GOT3 (cell line): ENCODE measurements at places on chromosomes 2 and 18.
A peak's percentile ranks its signal among the peaks of the same experiment; 100 is the strongest.

DNA sequence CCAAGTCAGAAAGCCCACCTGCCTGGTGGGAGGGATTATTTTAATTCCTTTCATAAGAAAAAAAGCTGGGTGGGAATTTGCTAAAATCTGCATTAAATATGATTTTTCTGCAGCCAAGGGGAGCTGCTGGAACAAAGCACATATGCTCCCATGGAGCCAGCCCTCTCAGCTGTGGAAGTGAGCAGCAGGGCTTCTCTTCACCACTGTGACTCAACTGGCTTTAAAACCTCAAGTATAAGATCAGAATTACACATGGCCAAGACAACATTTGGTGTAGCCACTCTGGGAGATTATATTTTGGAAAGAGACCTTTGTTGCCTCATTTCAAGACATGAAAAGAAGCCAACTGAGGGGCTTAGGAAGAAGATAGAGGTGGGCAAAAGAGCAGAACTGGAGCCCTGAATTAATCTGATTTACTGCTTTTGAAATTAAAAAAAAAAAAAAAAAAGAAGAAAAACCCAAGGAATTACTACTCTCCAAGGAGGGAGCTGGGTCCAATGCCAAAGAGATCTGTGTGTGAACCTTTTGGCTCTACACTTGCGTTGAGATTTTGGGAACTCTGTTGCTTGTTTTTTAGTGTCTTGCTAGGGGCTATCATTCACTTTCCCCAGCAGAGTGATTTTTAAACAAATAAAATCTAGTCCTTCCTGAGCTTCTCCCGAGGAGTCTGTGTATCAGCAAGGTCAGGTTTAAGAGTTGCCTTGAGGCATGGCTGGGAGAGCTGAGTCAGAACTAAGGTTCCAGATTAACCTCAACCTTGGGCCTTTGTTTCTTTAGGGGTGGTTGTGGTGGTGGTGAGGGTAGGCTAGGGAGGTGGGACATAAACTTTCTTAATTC lies 6.0 kb downstream of the LHCGR start:
- no peak for DNase-seq

- DNase-seq = no peak
Observed at GRCh38 chr2:220504938-220505503, 877.6 kb downstream of the SLC4A3 start.

DNA sequence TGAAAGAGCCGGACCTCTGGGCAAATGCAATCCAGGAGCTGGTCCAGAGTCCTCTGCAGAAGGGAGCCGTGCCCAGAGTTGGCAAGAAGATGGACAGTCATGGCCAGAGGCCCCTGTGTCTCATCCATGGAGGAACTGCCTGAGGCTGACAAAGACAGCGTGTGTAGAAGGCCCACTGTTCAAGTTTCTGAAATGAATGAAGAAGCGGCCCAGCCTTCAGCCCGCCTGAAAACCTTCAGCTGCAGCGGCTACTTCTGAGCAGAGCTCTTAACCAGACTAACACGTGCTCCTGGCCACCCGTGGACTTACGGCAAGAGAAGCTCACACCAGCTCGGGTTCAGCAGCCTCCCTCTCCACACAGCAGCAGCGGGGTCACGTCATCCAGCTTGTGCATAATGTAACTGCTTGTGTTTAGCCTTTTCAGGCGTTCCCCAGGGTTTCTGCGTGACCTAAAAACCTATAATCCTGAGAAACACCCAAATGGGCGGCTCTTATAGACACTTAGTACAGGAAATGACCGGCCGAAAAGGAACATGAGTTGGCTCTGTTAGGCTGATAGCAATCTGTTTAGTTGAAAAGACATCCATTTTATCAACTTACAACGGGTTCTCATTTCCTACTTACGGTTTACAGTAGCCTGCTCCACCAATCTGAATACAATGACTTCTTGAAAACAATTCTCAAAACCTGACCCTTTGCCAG lies at the start of gene FAM124B:
TSS of gene FAM124B (minus strand) at position 467 of the 702 bp plus-strand sequence. CDS start at position 128, 339 bp downstream.
- peak; percentile 27 for DNase-seq

- DNase-seq = no peak
Observed at GRCh38 chr2:46763861-46764260, 151.7 kb downstream of the MCFD2 start.

- DNase-seq = no peak
Observed at GRCh38 chr2:143975216-143975615, 544.7 kb downstream of the ZEB2 start.

GRCh38 chr2:142037744-142038143 lies 93.1 kb downstream of the LRP1B start:
- no peak for DNase-seq

GRCh38 chr2:240182001-240182400 lies 41.5 kb upstream of the OTOS start:
- no peak for DNase-seq

DNA sequence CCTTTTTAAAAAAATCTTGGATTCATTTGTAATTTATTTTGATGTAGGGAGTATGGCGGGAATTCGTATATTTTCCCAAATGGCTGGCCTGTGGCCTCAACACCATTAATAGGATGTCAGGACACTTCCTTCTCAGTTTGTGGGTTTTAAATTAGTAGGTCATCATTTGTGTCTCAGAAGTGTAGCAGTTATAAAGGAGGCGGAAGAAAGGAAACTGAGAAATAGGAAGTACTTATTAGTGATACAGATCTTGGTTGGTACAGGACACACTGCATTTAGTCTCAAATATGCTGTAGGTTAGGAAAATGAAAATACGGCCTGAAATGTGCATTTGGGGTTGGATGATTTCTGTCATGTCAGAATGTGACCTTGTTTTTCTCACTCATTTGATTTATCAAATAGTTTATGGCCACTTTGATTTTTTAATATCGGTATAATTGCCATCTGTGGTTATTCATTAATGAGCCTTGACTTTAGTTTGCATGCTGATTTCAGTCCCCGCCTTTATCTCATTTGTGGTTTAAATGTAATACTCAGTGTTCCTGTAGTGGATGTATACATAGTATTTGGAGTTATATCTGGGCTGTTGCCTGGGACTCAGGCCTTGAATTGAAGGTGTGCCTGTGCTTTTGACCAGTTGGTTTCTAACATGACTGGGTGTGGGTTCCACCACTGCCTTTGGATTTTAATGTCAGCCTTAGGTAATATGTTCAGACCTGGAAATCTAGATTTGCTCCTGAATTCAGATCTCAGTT lies 31.4 kb downstream of the ZCCHC2 start:
- no peak for DNase-seq

DNA sequence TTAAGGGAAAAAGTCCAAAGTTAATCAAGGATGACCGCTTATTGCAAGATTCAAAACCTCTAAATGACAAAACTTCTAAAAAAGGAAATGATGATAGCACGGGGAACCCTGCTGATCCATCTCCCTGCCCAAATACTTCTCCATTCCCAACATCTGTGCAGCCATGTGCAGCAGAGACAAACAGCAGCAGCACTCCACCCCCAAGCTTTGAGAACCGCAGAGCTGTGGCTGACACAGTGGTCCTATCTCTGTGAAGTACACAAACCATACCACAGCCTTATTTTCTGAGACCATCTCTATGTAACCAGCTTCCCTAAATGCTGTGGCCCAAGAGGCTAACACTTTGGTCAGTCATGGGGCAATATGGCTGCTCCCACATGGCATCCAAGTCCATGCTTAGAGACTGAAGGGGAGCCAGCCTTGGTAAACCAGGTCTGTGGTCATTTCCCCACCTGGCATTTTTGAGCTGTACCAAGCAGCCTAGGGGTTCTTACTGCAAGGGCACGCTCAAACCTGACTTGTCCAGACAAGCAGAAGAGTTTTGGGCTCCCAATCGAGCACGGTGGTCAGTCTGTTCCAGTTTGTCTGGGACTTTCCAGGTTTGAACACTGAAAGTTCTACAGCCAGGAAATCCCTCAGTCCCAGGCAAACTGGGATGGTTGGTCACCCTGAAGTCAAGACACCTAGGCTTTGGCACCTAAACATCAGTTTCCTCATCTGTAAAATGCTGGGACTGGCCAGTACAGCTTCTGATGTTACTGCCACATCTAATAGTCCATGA lies 17.1 kb upstream of the NFE2L2 start:
- DNase-seq = no peak

DNA sequence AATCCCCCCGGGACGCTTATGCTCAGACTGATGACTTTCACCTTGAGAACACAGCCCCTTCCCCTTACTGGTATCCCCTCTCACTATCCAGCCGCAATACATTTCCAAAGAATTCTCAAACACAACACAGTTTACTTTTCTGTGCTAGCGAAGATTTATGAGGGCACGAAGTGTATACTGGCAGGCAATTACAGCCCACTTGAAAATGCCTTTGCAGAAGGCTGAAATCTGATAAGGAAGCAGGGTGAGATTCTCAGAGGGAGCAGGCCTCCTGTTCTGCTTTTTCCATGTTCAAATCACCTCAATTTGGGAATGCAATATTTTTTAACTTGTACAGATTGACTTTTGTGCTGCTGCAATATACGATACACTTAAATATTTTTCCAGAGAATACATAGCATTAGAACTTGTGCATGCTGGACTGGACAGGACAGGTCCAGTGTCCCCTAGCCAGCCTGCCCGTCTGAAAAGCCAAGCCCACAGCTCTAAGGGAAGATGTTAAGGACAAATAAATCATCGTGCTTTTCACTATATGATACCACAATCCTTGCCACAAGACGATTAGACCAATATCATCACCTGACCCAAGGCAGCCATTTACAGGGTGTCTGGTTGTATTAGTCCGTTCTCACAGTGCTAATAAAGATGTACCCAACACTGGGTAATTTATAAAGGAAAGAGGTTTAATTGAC lies 262.1 kb downstream of the EPHA4 start:
- no peak for DNase-seq

DNA sequence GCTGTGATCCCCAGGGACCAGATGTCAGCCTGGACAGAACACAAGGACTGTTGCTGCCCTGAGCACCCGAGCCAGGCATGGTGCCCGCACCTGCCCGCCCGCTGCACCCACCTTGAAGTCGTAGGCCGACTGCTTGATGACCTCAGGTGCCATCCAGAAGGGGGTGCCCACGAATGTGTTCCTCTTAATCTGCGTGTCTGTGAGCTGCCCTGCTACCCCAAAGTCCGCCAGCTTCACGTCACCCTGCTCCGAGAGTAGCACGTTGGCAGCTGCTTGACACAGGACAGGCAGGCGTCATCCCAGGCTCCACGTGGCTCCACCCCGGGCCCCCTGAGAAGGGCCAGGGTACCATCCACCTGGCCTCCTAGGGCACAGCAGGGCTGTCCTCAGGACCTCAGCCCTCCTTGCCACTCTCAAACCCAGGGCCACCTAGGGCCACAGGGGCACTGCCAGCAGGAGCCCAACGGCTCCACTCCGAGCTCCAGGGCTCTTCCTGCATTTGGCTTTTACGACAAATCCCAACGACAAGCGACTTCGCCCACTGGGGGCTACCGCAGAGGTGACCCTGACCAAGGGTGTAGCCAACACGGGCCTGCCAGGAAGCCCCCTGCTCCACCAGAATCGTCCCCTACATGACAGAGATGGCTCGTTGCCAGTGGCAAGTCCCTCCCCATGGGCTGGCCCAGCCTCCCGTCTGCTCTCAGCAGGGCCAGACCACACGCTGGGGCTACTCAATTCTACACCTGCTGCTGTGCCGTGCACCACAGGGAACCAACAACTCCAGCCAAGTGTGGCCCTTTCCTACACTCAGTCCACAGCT lies 9.0 kb downstream of the STK25 start:
- DNase-seq = no peak

DNA sequence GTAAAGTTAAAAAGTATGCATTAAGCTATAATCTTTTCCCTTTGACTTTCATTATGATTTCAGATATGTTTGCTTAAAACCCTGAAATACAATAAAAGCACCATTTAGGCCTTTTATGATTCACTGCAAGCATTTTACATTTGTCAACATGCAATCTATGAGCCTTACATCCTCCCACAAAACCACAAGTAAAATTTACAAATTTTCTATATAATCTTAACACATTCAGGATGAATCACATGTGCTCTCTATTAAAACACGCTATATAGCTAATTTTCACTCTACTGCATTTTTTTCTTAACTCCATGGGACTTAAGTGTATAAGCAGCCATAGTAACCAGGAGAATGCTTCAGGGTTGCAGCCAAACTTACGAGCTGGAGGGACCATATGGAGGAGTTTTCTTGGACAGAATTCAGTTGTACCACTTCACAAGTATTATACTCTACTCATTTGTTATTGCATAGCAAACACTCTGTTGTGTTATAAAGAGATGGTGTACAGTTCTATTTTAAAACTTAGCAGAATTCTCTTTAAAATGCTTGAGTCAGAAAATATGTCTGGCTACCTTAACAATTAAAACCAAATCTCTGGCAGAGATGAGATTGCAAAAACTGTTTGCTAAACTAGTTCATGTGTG lies 293.2 kb downstream of the ALK start:
- DNase-seq = no peak

- DNase-seq = no peak
Observed at GRCh38 chr2:46333912-46334311, 36.7 kb downstream of the EPAS1 start.

DNA sequence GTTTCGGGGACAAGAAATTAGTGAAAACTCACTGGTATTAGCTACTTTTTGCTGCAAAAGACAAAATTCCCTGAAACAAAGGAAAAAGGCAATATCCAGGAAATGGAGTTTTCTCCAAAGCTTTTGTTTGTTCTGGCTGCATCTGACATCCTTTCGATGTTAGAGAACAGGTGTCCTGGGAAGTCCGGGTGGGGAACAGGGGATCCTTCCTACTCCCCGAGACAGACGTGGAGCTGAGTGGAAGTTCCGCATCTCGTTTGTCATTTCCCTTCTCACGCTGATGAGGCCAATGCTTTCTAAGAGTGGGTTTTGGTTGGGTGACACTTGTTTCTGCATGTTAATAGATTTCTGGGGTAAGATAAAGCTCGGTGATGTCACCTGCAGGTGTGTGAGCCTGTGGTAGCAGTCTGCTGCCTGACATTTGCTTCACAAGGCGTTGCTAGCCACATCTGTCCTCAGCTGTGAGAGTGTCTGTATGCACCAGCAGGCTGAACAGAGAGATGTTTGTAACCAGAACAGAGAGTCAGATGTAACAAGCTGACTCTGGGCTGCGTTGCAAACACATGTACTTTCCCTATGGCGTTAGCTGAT lies 125.9 kb downstream of the ACOXL start:
- no peak for DNase-seq

- no peak for DNase-seq
Observed at GRCh38 chr2:22855081-22855480, 529.9 kb upstream of the KLHL29 start.

GRCh38 chr2:192126912-192127311 lies 67.8 kb downstream of the TMEFF2 start:
- no peak for DNase-seq
